ENCODE measurements at places on chromosomes 4 and X.
A peak's percentile ranks its signal among the peaks of the same experiment; 100 is the strongest.

DNA sequence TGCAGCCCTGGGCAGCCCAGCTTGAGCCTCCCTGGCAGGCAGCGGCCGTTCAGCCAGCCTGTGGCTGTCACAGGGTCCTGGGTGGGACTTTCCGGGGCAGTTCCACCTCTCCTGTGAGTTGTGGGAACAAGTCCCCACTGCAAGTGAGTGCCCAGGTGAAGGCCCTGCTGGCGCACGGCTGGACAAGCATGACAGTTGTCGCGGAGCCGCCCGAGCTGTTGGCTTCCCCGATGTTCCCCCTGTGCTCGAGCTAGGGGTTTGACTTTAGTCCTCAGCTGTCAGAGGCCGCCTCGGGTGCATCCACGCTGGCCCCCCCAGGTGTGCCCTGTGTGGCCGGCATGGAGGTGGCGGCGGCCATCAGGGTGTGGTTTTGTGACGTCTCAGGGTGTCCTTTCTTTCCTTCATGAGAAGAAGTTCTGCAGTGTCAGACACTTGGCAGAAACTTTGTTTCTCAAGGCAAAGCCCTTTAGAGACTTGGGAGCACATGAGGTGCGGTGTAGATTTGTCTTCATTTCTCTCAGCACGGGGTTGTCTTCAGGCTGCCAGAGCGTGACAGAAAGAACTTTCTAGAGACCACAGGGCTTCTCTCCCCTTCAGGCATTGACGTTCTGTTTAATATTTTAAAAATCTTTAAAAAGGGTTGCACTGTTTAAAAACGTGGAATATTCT is 69.4 kb upstream of the HGFAC start:
- DNase-seq, result no peak

DNA sequence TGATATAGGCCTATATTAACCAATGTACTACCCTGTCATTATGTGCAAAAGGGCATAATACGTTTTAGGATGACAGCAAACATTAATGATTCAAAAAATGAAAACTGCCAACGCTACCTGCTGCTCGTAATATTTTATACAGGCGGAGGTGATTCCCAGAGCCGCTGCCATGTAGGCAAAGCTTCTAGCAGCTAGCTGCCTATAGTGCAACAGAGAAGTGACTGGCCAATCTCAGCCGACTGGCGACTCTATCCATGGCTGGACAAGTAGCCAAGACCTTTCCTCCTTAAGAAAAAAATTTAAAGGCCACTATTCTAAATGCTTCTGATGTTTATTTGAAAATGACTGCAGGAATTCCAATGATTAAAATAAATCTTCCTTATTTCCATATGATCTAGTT is 1.9 kb downstream of the PPARGC1A start:
- no peak for DNase-seq

DNA sequence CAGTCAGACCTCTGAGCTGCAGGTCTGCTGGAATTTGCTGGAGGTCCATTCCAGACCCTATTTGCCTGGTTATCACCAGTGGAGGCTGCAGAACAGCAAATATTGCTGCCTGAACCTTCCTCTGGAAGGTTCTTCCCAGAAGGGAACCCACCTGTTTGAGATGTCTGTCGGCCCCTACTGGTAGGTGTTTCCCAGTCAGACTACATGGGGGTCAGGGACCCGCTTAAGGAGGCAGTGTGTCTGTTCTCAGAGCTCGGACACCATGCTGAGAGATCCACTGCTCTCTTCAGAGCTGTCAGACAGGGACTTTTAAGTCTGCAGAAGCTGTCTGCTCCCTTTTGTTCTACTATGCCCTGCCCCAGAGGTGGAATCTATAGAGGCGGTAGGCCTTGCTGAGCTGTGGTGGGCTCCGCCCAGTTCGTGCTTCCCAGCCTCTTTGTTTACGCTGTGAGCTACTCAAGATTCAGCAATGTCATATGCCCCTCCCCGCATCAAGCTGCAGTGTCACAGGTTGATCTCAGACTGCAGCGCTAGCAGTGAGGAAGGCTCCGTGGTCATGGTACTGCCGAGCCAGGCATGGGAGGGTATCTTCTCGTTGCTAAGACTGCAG is 44.1 kb upstream of the KDR start:
- no peak for DNase-seq

- no peak for DNase-seq
Measured at GRCh38 chr4:182877326-182877883, 39.8 kb downstream of the DCTD start.

DNA sequence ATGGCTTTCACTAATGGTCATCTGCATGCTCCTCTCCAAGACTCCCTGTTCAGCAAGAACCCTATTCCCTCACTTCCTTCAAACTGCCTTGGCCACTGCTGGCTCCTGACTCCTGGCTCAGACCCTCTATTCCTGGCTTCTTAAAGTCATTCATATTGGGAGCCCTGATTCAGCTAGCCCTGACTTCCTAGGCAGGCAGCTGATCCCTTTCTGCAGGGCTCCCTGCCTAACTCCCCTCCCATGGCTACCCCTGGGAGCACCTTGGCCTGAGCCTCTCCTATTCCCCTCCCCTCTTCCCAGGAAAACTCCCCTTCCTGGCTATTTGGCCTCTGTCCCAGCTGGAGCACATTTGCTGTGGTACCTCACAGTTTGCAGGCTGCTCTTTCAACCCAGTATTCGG is 154.9 kb upstream of the PJA1 start:
- DNase-seq, result no peak

DNA sequence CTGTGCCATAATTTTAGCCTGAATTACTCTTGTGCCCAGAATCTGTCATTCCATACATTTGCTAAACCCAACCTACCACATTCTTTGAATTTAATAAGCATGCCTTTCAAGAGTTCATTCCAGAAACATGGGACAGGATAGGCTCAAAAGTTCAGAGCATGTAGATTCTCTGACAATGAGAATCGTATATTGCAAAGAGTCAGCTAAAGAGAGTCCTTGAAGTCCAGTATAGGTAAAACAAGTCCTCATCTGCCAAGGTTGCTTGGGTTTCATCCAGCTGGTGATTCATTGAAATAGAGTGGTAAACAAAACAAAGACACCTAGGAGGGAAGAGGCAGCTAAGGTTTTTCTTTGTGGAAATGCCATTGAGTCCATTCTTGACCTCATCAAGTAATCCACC is 249.3 kb upstream of the DIPK2B start:
- no peak for DNase-seq

GRCh38 chr4:56723201-56723605 is 42.1 kb upstream of the HOPX start:
- DNase-seq, result no peak

- peak; percentile 55 for DNase-seq
Measured at GRCh38 chr4:153579872-153580271, 104.2 kb upstream of the TLR2 start.

All from germinal center (tissue), 1 donor.